ENCODE measurements at places on chromosomes 11 and 22.

- DNase-seq = no peak
Measured at GRCh38 chr11:112159098-112160065, 4.5 kb downstream of the IL18 start.

- DNase-seq = peak; percentile 88
Measured at GRCh38 chr22:43186272-43187170, at the start of gene TTLL12. Gene TTLL12, minus strand, starts transcription at chr22:43187134. Its CDS starts 65 bp downstream, at chr22:43187069.

- DNase-seq = peak; percentile 70
Measured at GRCh38 chr11:94705419-94705818, 62.7 kb upstream of the AMOTL1 start.

DNA sequence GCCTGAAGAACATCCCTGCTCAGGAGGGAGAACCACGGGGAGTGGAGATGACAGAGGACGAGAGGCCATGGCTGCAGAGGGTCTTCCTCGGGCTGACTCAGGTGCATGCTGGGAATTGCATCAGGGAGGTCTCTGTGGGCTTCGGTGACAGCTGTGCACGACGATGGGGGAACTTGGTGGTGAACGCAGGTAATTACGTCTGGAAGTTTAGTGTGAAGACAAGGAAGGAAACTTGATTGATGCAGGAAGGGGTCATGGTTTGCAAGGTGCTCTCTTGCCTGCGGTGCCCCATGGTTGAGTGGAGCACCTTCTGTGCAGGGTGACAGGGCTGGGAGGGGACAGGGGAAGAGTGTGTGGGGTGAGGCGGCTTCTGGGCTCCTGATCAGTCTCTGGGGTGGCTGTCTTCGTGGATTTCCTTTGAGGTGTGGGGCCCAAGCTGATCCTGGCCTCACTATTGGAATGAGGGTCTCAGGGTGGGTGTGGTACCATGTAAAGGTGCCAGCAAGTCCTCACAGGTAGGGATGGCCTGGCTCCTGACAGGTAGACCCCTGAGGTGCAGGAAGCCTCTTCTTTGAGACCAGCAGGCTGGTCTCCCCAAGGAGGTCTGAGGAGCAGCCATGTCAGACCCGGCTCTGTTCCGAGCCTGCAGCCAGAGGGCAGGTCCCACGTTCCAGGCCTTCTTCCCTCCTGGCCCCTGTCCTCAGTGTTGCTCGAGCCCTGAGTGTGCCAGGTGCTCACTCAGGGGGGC is 1020.1 kb downstream of the TBC1D22A start:
- DNase-seq = no peak

GRCh38 chr11:45899448-45900174 is 7.5 kb downstream of the FREY1 start:
- DNase-seq = peak; percentile 93

GRCh38 chr11:97143463-97143862 is 753.6 kb downstream of the JRKL start:
- no peak for DNase-seq

GRCh38 chr22:46416520-46416871 is 81.0 kb downstream of the TRMU start:
- no peak for DNase-seq

DNA sequence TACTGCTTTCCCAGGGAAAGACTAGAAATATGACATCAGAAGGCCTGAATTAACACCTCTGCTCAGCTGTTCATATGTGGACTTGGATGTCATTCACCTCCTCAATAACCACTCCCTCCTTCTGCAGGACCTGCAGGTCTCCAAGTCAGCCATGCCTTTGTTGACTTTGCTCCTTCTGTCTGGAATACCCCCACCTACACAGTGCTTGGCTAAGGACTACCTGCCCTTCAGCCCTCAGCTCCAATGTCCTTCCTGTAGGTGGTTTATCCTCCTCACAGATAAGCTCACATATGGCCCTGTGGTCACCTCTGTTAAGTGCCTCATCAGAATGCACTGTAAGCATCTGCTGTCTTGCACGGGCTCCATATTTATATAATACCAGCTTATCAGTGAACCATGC is 26.4 kb upstream of the FAT3 start:
- no peak for DNase-seq

DNA sequence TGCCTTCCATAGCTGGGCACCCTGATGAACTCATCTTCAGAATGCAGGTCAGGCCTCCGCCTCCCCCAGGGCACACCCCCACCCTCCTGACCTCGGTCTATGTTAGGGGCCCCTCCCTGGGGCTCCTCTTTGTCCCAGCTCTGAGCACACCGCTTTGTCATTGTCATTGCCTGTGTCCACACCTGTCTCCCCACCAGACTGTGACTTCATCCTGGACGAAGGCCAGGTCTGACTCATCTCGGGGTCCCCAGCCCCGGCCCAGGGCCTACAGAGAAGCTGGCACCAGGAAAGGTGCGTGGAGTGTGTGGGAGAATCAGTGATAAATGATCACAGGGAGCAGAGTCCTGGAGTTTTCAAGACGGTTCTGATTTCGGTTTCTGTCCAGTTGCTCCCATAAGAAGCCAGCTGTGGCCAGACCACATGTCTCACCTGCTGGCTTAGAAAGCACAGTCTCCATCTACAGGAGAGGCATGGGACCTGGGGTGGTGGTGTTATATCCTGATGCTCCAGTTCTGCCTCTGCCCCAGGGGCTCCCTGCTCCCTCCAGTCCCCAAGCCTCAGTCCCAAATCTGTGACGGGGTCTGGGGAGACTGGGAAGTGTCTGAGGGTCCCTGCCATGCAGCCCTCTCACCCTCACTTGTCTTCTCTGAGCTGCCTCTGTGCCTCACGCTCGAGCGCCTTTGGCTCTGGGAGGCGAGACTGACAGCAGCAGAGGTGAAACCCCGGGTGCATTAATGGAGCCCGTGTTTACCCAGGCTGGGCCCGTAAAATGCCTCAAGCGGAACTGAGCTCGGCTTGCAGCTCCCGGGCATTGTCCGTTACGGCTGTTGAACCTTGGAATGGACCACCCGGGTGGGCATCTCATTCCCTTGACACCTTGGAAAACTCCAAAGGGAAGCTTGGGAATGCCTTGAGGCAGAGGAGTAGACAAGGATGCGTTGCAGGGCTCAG is 85.5 kb upstream of the WNT11 start:
- DNase-seq = peak; percentile 35

- no peak for DNase-seq
Measured at GRCh38 chr22:49363526-49364230, 464.0 kb downstream of the BRD1 start.

GRCh38 chr11:62688491-62688890 is 839 bp downstream of the LRRN4CL start:
- no peak for DNase-seq

DNA sequence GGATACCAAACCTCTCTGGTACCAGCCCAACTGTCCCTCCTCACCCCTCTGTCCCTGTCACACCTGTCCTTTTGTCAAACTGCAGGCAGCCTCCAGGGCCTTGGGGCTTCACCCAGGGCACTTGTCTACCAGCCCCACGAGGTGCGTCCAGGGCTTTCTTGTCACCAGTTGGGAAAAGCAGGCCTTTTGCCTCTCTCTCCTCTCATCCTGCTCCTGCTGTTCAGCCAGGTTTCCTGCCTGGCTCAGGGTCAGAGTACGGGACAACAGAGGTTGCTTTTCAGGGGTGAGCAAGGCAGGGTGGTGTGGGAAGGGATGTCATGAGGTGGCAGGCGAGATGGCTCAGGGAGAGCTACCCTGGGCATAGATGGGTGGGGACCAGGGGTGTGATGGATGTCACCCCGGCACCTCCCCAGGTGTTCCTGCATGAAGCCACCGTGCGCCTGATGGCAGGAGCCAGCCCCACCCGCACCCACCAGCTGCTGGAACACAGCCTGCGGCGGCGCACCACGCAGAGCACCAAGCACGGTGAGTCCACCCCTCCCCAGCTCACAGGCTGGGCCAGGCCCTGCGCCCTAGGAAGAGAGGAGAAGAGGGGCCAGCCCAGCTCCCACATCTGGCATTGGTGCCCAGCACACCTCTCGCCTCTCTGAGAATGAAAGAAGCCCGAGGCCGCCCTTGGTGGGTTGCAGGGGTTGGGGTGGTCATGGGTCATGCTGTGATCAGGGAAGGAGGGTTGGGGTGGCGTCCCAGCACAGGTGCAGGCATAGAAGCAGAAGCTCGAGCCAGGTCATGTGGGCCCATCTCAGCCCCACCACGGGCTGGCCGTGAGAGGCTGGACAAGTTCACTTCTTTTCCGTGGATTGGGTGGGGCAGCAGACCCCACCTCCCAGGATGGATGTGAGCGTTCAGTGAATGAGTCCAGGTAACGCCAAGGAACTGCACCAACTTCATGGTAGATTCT is 10.1 kb downstream of the SHISA8 start:
- no peak for DNase-seq

DNA sequence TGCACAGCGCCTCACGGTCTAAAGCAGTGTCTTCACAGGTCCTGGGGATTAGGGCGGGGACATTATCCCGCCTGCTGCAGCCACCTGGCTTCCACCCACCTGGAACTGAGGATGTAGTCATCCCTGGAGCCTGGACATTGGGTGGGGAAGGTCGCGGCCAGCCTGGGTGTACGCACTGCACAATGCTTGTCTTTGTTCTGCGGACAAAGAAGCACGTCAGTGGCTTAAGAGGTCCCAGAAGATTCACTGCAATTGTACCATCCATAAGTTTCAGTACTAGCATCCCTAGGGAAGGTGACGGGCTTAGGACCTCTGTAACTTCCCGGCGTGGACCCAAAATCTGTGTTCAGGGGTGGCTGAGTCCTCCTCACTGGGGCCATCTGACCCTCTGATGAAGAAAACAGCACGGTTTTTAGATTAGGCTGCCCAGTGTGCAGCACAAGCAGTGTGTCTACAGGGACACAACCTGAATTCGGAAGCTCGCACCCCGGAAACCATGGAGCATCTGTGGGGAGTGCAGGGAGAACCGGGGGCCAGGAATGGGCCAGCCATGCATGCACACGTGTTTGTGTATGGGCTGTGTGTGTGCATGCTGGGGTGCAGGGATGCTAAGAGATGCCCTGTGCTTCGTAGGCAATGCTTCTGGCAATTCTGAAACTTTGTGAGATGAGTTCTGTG is 342.6 kb upstream of the B3GAT1 start:
- no peak for DNase-seq

DNA sequence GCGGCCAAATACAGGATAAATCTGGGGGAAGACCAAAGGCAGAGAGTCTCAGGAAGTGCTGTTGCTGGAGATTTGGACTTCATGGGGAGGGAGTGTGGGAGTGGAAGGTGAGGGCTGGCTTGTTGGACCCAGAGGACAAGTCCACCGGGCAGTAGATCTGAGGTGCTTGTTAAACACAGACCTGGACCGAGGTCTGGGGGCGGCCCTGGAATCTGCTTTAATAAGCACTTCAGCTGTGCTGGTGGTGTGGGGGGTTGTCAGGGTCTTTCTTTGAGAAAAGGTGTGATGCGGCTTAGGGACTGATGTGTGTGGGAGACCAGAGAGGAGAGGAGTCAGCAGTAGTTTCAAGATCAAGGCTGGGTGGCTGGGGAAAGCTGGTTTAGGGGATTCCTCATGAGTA is 4.4 kb downstream of the TRMU start:
- DNase-seq = peak; percentile 9

- no peak for DNase-seq
Measured at GRCh38 chr22:36966851-36967540, 52.3 kb downstream of the TST start.

DNA sequence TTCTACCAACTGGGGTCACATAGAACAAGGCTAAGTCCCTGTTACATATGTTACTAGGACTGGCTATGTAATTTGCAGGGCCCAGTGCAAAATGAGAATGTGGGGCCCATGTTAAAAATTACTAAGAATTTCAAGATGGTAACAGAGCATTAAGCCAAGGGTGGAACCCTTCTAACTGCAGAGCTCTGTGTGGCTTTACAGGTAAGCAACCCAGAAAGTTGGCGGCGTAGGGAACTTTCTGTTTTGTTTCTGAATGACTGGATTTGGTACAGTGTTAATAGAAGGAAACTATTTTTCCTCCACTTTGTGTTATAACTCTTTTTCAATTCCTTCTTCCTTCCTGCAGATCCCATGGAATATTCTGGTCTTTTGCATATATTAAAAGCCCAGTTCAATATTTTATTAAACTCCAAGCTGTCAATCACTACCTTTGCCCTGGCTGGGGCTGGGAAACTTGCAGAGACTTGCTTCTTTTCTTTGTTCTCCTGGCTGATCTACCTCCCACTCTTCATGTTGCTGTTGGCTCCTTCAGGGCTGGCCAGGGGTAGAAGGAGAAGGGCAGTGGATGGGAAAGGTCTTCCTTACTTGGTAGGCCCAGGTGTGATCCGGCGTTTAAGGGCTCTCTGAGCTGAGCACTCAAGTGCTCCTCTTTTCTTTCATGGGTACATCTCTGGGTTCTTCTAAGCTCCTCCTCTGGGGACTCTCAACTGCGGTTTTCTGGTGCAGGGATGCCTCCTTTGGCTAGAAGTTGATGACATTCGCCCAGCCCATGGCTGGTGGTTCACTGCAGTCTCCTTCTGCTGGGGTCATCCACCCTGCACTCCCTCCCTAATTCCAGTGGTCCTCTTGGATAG is 67.7 kb downstream of the SNX19 start:
- DNase-seq = no peak

- DNase-seq = no peak
Measured at GRCh38 chr22:48630433-48630754, 1197.3 kb downstream of the BRD1 start.

Data from pancreas (tissue), 10 donors.